H4 (cell line): ENCODE measurements at places on chromosomes 4 and X.

DNA sequence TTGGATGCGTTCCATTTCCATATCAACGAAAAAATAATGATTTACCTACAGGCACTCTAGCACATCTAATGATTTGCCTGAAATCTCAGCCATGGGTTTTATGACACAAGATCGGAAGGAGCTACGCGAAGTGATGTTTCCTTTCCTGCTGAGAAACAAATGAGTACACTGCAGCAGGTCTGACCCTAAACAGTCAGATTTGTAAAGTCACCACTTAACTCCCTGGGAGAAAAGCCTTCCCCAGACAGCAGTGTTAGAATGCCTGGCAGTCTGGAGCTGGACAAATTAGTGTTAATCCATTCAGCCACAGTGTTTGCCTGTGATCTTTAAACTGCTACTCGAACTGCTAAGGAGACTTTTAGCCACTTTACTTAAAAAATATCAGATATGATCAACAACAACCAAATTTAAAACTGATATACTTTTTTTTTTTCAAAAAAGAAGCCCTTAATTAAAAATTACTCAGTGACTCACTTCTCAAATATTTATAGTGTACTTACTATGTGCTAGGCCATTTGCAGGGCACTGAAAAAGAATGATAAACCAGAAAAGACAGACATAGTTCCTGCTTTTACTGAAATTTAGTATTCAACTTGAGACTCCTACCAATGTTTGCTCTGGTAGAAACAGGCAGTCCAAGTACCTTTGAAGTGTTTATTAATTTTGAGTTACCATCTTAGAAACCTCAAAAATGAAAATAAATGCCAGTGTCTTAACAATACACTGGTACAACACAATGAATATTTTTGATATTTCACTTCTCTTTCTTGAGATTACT lies 104.5 kb downstream of the SHISA3 start:
- no peak for DNase-seq

DNA sequence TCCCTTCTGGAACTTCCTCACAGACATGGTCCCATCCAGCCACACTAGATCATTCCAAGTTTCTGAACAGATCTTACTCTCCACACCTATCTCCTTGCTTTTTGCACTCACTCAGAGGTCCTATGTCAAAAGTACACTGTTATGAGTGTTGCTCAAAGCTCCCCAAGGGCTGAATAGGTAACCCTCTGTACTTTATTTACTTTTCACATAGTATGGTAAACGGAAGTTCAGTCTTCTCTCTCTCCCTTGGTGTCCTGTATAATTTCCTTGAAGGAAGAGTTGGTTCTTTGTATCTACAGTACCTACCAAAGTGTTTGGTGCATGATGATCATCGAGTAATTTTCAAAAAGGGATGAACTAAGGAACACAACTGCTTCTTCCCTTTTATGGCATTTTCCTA lies 74.4 kb downstream of the ARHGEF38 start:
- no peak for DNase-seq

- DNase-seq, result no peak
Measured at GRCh38 chr4:94395562-94395961, 52.9 kb upstream of the HPGDS start.

- peak; percentile 28 for DNase-seq
Measured at GRCh38 chr4:53804719-53805118, 213.4 kb upstream of the LNX1 start.

DNA sequence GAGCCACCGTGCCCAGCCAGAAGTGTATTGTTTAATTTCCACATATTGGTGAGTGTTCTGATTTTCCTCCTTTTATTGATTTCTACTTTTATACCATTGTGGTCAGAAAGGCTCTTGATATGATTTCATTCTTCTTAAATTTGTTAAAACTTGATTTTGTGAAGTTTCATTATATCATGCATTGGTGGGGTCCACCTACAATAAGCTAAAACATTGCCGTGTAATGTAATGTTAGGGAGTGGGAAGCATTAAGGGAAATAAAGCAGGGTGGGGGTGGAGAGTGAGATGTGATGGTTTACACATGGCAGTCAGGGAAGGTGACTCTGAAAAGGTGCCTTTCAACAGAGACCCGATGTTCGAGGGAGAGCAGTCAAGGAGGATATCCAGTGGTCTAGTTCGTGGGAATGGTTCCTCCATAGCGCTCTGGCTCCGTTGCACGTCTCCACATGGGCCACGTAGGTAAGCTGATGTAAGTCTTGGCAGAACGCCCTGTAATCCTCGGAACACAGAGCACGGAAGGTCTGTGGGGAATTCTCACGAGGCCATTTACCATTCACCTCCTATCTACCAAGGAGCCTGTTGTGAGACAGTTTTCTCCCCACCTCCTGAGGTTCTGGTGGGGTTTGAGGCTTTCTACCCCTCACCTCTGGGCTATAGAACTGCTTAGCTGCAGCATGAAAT lies 7.7 kb upstream of the WDR13 start:
- no peak for DNase-seq

DNA sequence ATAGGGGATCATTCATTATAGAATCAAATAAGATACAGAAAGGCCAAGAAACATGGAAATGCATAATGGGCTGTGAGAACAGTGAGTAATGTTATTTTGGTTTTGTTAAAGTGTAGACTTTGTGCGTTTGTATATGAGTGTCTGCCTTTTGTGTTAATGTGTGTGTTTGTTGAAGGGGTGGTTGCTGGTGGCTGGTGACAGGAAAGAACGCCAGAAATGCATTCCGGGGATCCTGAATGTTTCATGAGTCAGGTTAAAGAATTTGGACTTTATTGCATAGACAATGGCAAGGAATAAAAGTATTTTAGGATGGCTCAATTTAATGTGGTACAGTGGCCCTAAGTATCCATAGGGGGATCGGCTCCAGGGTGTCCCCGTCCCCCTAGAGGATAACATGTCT lies 1228.9 kb downstream of the PCDH7 start:
- DNase-seq, result no peak

DNA sequence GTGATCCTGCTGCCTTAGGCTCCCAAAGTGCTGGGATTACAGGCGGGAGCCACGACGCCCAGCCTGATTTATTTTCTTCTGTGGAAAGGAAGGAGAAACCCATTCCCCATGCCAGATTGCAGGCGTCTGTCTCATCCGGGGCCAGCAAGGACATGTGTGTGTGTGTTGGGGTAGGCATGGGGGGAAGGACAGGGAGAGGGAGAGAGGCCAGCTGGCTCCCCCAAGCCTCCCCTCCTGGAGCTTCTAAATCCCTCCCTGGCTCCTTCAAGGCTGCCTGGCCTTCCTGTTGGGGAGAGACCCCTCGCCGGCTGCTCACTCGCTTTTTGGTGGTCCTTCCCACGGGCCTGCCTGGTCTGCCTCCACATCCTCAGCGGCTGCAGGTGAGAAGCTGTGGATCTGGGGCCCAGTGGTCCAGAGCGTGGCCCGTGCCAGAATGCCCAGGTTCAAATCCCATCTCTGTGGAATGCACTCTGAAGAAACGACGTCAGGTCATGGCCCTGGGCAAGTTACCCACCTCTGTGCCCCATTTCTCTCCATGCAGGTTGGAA lies 1.3 kb upstream of the PLXNB3 start:
- DNase-seq, result no peak

- DNase-seq, result peak; percentile 13
Measured at GRCh38 chr4:176193938-176194337, 1.4 kb downstream of the SPATA4 start.

GRCh38 chrX:31652650-31653049 lies 580.8 kb upstream of the FTHL17 start:
- no peak for DNase-seq

DNA sequence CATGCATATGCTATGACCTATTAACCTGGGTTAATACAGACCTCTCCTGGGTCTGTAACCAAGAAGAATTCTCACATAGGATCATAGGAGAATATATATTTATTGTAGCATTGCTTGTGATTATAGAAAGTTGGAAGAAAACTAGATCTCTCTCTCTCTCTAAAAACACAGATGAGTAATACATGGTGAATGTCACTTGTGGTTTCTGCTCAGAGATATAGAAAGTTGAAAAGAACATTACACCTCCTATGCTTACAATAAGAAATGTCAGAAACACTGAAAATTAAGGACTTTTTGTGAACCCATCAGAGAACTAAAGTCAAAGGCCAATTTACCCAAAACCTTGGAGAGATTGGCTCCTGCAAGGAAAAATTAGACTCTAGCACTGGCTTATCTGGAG lies 1389.5 kb downstream of the FAM133A start:
- DNase-seq, result peak; percentile 14

DNA sequence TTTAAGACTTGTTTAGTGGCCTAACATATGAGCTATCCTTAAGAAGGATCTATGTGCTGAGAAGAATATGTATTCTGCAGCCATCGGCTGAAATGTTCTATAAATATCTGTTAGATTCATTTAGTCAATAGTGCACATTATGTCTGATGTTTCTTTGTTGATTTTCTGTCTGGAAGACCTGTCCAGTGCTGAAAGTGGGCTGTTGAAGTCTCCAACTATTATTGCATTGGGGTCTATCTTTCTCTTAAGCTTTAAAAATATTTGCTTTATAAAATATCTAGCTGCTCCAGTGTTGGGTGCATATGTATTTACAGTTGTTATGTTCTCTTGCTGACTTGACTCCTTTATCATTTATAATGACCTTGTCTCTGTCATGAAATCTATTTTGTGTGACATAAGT lies 9.4 kb upstream of the BLTP1 start:
- no peak for DNase-seq

- DNase-seq, result no peak
Measured at GRCh38 chr4:123977641-123978081, 581.1 kb downstream of the SPRY1 start.

GRCh38 chr4:158197194-158197776 lies 13.0 kb upstream of the TMEM144 start:
- no peak for DNase-seq

DNA sequence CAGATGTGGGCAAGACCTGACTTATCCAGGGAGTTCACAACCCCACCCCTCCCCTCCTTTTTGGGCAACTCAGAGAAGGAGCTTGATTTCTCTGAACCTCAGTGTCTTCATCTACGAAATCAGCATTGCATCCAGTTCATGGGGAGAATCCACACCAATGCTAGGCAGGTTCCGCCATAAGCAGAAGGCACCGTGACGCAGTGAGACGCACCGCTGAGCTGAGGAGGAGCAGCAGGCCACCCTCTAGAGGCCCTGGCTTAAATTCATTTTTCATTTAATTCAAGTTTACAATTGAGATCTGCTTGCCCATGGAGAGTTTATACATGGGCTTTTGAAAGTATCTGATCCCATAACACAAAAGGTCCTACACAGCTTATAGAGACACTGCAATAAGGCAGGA lies 55.7 kb downstream of the CPZ start:
- DNase-seq, result no peak

- DNase-seq, result no peak
Measured at GRCh38 chr4:160110891-160111290, 1008.0 kb downstream of the RAPGEF2 start.

GRCh38 chr4:84967243-84967690 lies 777 bp upstream of the WDFY3 start:
- DNase-seq, result no peak

- DNase-seq, result no peak
Measured at GRCh38 chr4:184861047-184861446, 35.3 kb upstream of the ACSL1 start.

DNA sequence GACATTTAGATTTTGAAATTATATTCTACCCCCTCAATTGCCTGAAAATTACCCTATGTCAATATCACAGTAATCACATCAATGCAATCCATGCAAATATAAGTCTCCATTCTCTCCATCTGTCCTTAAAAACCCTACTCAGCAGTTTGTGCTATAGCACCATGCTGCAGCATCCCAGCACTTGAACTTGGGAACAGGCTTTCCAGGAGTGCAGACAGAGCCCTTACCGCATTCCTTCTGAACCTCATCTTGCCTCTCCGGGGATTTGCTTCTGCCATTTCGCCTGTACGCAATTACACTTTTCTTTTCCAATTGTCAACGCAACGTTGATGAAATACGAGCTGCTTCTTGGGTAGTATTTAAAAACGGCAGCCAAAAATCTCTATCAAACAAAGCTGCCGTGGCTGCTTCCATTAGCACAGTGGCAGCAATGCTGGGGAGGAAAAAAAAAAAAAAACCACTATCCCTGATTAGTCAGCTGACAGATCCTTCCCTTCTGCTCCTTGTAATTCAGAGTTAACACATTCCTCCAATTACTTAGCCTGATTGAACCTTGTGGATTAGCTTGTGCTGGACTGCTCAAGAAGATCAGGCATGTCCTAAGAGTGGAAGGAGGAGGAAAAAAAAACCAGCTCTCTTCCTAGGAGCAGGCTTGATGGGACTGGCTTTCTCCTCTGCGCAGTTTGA lies 65.6 kb downstream of the MCF2 start:
- no peak for DNase-seq

GRCh38 chr4:81565142-81565870 lies 93.6 kb upstream of the RASGEF1B start:
- peak; percentile 23 for DNase-seq

GRCh38 chrX:20362268-20363267 lies 95.9 kb upstream of the RPS6KA3 start:
- peak; percentile 14 for DNase-seq

- no peak for DNase-seq
Measured at GRCh38 chrX:137067147-137067546, 33.4 kb upstream of the GPR101 start.

DNA sequence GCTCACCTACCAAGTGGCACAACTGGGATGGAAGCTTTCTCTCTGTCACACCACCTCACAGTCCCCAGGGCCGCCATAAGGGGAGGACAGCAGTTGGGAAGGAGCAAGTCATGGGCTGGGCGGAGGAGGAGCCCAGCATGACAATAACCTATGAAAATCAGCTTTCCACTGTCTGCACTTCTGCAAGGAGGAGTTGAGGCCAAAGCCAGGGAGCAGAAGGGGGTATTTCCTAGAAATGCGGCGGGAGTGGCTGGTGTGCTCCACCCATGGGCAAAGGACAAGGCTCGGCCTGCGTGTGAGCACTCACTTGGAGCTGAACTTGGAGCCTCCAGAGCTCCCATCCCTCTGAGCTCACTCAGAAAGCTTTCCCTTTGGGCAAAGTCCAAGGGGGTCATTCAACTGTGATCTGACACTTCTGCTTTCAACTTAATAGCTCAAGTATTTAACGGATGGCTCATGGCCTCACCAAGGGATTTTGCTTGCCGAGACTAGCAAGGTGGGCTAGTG lies 18.5 kb downstream of the APLN start:
- DNase-seq, result no peak

GRCh38 chr4:26830033-26830432 lies 30.6 kb upstream of the STIM2 start:
- no peak for DNase-seq

GRCh38 chr4:107837317-107837716 lies 12.6 kb downstream of the SGMS2 start:
- no peak for DNase-seq

- no peak for DNase-seq
Measured at GRCh38 chr4:5144384-5144783, 93.1 kb downstream of the STK32B start.

- peak; percentile 60 for DNase-seq
Measured at GRCh38 chr4:184347251-184348239, 126.8 kb downstream of the IRF2 start.

GRCh38 chr4:185298728-185299430 lies 89.5 kb downstream of the SNX25 start:
- no peak for DNase-seq
